Right lung (tissue), 10 donors: ENCODE measurements at places on chromosomes 1 and 21. TPM values are rescaled to one million over a fixed set of nuclear protein-coding genes. Genes with fewer than 3 reads are reported as not detected.

RIPPLY3 gene
- polyA plus RNA-seq: 1.9 TPM

DNA sequence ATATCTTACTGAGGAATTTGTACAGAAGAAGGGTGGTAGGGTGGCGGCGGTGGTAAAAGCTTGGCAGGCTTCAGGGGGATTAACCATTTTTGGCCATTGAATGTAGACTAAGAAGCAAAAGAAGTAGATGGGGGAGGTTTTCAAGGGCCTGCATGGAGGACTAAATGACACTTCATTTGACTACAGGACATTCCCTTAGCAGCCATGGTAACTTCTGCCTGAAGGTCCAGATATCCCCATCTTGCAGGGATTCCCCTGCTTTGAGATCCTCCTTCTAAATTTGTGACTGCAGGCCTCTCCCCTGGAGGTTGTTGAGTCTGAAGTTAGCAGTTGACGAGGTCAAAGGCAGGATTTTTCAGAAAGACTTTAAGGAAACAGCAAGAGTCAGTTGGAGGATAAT is 4.8 kb downstream of the VASH2 start:
- no peak for DNase-seq

GRCh38 chr1:69305621-69306020 is 262.1 kb upstream of the LRRC7 start:
- no peak for DNase-seq

DNA sequence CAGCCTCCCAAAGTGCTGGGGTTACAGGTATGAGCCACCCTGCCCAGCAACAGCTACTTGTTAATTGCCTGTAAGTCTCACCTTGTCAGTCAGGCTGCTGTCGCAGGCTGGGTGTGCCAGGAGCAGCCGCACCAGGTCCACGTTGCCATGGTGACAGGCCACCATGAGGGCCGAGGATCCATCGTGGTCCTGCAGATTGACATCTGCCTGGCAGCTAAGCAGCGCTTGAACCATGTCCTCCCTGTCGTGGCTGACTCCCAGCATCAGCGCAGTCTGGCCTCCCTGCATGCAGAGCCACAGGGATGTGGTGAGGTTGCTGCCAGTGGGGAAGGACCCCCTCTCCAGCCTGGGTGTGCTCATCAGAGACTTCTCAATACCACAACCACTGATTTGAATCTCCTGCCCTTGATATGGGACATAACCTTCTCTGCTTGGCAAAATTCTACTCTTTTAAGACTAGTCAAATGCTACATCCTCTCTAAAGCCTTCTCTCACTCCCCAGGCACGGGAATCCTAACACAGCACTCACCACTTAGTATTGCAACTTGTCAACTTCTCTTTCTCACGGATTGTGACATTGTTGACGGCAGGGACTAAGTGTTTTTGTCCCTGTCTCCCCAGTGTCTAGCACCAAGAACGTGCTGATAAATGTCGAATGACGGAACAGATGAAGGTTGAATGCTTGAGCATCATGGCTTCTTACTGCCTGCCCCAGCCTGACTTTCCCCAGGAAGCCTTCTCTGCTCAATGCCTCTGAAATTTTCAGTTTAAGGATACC is 52.9 kb downstream of the L1TD1 start:
- no peak for DNase-seq

GRCh38 chr1:231313661-231314060 is 24.0 kb downstream of the EXOC8 start:
- DNase-seq: no peak

C1orf141 gene
- 1.4 TPM for polyA plus RNA-seq

DNA sequence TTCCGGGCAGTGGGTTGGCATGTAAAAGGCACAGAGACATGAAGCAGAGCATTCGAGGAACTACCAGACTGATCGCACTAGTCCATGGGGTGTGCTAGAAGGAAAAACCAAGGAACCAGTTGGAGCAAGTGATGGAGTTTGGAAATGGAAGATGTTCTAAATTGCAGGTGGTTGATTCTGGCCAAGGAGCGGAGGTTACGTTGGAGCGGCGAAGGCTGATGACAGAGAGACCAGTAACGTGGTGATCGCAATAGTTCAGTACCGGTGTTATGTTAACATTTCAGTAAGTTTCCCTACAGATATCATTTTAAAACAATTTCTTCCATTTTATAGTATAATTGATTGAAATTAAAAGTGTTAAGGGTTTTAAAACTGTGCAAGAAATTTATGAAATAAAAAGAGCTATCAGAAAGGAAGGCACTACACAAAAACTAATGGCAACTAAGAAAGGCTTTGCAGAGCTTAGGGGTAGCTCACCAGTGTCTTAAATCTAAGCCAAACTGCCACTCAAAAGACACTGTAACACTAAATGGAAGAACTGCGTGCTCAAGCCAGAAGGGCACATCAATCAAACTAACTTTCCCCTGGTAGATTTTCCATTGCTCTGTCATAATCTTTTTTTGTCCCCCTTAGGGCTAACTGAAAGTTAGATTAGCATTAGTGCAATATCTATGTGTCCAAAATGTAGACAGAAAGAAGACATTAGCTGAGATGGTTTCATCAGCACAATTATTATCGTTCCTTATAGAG is 11.3 kb upstream of the HEATR1 start:
- DNase-seq: no peak

MYOG gene
- not detected for polyA plus RNA-seq

DNA sequence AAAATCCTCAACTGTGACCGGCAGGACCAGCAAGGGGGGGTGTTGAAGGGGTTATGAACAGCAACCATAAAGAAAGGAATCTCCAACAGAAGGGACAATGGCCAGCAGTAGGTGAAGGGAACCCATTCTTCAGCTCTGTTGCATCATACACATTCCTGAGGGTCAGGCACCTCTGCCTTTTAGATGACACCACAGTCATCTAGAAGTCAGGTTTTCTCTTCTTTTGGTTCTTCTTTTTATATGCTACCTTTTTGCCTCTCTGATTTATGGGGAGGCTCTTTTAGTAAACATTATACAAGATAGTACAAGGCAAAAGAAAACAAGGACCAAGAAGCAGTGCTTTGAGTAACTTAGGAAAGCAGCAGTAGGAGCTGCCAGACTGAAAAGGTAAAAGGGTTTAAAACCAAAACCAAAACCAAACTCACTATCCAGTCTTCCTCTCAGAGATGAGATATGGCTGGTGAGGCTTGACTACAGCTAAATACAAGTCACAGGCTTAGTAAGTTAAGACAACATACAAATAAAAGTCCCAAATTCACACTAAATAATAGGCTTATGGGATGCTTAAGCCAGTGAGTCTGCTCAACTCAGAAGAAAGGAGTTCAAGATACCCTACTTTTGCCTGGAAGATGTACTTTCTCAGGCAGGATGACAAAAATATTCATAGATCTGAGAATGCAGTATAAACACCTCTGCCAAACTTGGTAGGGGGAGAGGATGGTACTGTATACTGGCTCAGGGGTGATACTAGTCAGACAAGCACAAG is 4.1 kb downstream of the TEX38 start:
- DNase-seq: no peak
